CD4-positive, alpha-beta T cell treated with Interleukin-6 for 4 hours (primary cell): ENCODE measurements at places on chromosomes 16 and 17.

- DNase-seq = no peak
These were observed at the start of gene MT1A for GRCh38 chr16:56637814-56638750. MT1A (plus strand) TSS chr16:56638666; CDS start chr16:56638739, 73 bp downstream.

- no peak for DNase-seq
These were observed 4.2 kb downstream of the TTC19 start for GRCh38 chr17:16003841-16004240.

- DNase-seq = no peak
These were observed 69.8 kb downstream of the SHISA9 start for GRCh38 chr16:12971241-12971640.

DNA sequence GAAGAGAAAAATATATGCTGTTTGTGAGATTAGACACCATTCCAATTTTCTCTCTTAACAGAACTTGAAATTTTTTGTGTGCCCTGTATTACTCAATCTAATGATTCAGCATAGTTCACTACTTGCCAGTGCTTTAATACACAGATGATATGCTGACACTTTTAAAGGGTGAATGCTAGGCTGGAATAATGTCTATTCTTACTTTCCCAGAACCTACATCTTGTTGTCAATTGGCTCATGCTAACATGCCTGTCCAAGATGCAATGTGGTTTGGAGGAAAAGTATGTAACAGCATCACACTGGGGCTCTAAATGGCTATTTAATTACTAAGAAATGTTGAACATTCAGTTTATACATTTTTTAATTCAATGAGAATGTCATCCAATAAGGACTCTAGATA, 7.6 kb upstream of the MAP2K6 start:
- no peak for DNase-seq
